ENCODE measurements at places on chromosomes 12 and 14.

GRCh38 chr12:128268379-128268995, 1.5 kb downstream of the TMEM132C start:
- H3K36me3 ChIP-seq = peaks cover 7% of the 10 kb centered on the region
- H3K27ac ChIP-seq = no peak overlapping the region
- peak overlapping the region; percentile 91 for H3K4me3 ChIP-seq
- H3K27me3 ChIP-seq = peaks cover 47% of the 10 kb centered on the region
- H3K4me1 ChIP-seq = peaks cover 28% of the 10 kb centered on the region

GRCh38 chr14:89858089-89858488, 96.4 kb downstream of the EFCAB11 start:
- no peak for DNase-seq
- H3K4me1 ChIP-seq = no peaks in the 10 kb centered on the region
- H3K36me3 ChIP-seq = no peaks in the 10 kb centered on the region
- H3K4me3 ChIP-seq = no peak overlapping the region

GRCh38 chr14:102464846-102465341, 44.7 kb downstream of the ANKRD9 start:
- peaks cover 10% of the 10 kb centered on the region for H3K4me1 ChIP-seq
- no peak overlapping the region for H3K4me3 ChIP-seq
- no peaks in the 10 kb centered on the region for H3K27me3 ChIP-seq

DNA sequence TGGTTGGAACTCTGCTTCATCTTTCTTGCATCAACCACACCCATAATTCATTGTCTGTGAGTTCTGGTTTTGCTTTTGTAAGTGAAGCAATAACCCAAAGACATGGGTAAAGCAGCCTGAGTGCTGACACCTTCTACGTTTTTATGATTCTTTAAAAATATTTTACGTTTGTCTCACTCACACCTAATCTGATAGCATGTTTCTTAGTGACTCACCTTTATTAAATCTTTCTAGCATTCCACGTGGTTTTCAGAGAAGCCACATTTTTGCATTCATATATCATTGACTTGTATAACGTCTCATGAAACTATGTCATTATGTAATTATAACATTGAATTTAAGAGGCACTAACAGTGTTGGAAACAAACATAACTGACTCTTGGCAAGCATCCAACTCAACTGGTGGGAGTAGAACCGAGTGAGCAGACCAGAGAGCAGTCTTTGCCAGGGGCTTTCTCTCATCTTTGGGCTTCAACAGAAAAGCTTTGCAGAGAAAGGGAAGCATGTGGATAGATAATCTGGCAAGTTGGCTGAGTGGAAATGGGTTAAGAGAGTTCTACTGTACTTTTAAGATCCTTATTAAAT, 118.8 kb downstream of the TPH2 start:
- no peaks in the 10 kb centered on the region for H3K4me1 ChIP-seq
- peaks cover 7% of the 10 kb centered on the region for H3K27me3 ChIP-seq
- no peak overlapping the region for H3K27ac ChIP-seq
- no peak for DNase-seq

DNA sequence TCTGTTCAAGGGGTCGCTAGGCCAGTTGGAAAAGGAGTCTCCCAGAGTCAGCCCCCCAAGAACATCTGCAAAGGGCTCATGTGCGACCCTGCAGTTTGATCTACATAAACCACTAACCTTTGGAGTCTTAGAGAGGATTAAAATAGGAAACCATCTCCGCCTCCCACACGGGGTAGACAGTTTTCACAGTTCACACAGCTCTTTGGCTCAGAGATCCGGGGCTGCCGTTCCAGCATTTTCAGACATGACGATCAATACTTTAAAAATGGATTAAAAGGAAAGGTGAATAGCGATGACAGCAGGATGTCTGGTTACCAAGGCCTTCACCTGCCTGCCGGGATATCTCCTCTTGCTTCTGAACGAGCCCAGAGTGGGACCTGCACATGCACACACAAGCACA, 59.8 kb upstream of the BCL11B start:
- no peak for DNase-seq
- H3K4me1 ChIP-seq = peaks cover 14% of the 10 kb centered on the region
- no peaks in the 10 kb centered on the region for H3K36me3 ChIP-seq
- no peaks in the 10 kb centered on the region for H3K27me3 ChIP-seq
- H3K4me3 ChIP-seq = no peak overlapping the region
- H3K27ac ChIP-seq = no peak overlapping the region

- peaks cover 7% of the 10 kb centered on the region for H3K27me3 ChIP-seq
- no peak for DNase-seq
- H3K4me3 ChIP-seq = no peak overlapping the region
- H3K4me1 ChIP-seq = no peaks in the 10 kb centered on the region
- H3K27ac ChIP-seq = no peak overlapping the region
Observed at GRCh38 chr14:36973806-36974442, 198.5 kb downstream of the SLC25A21 start.

GRCh38 chr12:77734214-77734883, 96.3 kb upstream of the NAV3 start:
- no peaks in the 10 kb centered on the region for H3K27me3 ChIP-seq
- no peak for DNase-seq
- no peak overlapping the region for H3K4me3 ChIP-seq
- H3K4me1 ChIP-seq = no peaks in the 10 kb centered on the region

DNA sequence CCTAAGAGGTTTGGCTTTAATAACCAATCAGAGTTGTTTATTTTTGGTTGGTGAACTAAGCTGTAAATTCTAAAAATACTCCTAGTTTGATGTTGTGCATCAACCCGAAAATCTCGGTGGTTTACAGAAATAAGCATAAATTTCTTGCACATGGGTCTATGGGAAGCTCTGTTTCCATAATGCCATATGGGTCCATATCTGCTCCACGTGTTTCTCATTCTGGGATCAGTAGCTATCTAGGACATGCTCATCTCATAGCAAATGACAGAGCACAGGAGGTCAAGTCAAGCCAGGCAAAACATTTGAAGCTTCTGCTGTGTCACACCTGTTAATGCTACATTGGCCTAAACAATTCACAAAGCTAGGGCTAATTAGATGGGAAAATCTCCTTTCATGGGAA, 23.1 kb downstream of the NUP37 start:
- no peak overlapping the region for H3K27ac ChIP-seq
- no peak overlapping the region for H3K4me3 ChIP-seq
- no peaks in the 10 kb centered on the region for H3K27me3 ChIP-seq
- peaks cover 16% of the 10 kb centered on the region for H3K36me3 ChIP-seq

GRCh38 chr12:83859021-83859420, 1053.6 kb downstream of the SLC6A15 start:
- H3K4me1 ChIP-seq = no peaks in the 10 kb centered on the region
- H3K4me3 ChIP-seq = no peak overlapping the region
- H3K27ac ChIP-seq = no peak overlapping the region
- H3K27me3 ChIP-seq = no peaks in the 10 kb centered on the region
- no peak for DNase-seq
- H3K36me3 ChIP-seq = no peaks in the 10 kb centered on the region

DNA sequence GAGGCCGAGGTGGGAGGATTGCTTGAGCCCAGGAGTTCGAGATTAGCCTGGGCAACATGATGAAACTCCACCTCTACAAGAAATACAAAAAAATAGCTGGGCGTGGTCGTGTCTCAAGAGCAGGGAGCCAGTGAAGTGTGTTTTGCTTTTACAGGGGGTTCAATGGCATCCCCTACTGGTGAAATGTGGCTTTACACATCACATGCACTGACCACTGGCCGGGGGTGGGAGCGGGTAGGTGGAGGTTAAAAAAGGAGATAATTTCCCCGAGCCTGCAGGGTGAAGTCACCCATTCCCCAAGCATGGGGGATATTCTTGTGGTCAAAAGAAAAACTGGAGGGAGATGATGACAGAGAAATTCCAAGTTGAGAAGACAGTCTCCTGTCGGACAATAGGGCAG, 63.6 kb upstream of the PWP1 start:
- no peaks in the 10 kb centered on the region for H3K27me3 ChIP-seq
- H3K27ac ChIP-seq = no peak overlapping the region
- H3K4me1 ChIP-seq = no peaks in the 10 kb centered on the region
- H3K36me3 ChIP-seq = peaks cover 13% of the 10 kb centered on the region
- no peak for DNase-seq

DNA sequence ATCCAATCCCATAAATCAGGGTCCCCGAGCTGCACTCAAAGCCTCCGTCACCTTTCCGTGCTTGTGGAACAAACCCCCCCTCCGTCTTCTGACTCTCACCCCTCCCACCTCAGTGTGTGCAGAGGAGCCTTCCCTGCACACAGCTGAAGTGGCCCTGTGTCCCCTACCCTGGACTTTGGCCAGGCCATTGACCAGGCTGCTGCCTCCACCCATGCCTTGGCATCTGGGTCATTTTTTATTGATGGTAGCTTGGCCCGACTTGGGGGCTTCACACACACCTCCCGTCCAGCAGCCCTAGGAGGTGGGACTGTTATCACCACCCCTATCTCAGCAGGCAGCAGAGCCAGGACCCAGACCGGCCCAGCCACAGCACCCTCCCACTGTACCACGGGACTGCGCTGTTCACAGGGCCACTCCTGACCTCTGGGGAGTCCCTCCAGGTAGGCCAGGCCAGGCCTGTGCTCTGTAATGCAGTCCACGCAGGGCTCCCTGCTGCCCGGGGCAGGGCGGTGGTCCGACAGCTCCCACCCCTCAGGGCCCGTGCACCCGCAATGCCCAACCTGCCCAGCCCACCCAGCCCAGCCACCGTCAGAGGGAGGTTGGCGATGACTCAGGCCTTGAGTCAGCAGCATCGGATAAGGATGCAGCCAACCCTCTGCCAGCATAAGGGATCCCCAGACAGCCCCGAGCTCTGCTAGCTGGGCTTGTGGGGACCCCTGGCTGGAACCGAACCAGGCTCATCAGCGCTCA, 9.2 kb upstream of the INF2 start:
- no peak for DNase-seq
- peak overlapping the region; percentile 31 for H3K4me3 ChIP-seq
- H3K4me1 ChIP-seq = peaks cover 38% of the 10 kb centered on the region
- H3K27ac ChIP-seq = peak overlapping the region; percentile 82

DNA sequence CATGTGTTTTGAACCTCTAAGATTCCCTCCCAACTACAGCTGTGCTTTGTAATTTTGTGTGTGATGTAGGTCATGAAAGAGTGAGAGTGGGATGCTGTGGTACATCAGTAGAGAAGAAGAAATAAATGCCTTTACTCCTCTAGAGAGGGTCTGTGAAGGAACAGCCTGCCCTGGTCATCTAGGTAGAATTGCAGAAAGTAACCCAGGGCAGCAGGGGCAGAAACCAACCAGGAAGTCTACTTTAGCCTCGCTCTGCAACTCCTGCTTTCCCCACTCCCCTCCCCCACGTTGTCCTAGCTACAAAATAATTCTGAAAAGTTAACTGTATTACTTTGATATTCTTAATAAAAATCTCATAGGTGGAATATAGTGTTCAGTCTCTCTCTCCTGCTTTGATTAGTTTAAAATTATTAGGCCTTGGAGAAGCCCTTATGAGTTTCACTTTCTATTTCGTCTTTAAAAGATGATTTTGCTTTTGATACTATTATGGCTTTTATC, 7.5 kb downstream of the TBK1 start:
- peaks cover 26% of the 10 kb centered on the region for H3K36me3 ChIP-seq
- no peak overlapping the region for H3K4me3 ChIP-seq
- no peak overlapping the region for H3K27ac ChIP-seq

- no peaks in the 10 kb centered on the region for H3K36me3 ChIP-seq
- DNase-seq = no peak
- no peaks in the 10 kb centered on the region for H3K4me1 ChIP-seq
- H3K27ac ChIP-seq = no peak overlapping the region
Observed at GRCh38 chr12:103596981-103597380, 9.9 kb downstream of the STAB2 start.

DNA sequence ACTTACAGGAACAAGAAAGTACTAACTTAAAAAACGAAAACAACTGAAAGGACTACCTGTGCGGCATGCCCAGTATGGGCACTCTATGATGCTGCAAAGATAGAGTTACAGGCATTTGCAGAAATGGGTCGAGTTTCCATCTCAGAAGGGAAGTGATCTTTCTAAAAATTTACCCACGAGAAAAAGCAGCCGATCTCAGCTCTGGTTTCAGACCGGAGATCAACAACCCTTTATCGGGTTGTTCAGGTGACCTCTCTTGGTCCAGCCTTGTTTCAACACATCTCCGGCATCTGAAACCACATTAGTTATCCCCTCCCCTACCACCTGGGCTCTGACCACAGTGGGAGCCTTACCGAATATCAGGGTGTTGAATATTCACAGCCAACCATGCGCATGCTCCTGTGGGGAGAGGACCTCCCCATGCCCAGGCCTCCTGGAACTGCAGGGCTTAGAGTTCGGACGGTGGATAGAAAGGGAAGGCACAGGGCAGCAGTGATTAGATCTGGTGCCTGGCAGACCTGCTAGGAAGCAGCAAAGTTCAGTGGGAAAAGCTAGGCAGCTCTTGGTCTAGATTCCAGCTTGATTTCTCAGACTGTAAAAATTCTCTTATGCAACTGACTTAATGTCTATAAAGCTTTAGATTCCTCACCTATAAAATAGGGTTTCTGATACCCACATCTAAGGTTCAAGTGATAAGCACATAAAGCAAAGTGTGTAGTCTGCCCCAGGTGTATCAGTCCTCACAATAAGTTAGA, 906.0 kb downstream of the VRK1 start:
- no peaks in the 10 kb centered on the region for H3K27me3 ChIP-seq
- no peaks in the 10 kb centered on the region for H3K36me3 ChIP-seq
- no peak for DNase-seq
- no peak overlapping the region for H3K27ac ChIP-seq
- no peak overlapping the region for H3K4me3 ChIP-seq

DNA sequence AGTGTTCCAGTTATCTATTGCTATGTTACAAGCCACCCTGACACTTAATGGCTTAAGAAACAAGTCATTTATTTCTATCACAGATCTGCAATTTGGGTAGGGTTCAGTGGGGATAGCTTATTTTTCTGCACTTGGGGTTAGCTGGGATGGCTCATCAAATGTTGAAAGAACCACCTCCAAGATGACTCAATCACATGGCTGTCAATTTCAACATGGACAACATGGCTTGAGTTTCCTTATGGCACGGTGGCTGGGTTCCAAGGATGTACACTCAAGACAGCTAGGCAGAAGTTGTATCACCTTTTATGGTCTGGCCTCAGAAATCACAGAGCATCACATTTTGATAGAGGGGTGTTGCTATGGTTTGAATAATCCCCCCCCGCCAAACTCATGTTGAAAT, 24.5 kb upstream of the IGF1 start:
- no peaks in the 10 kb centered on the region for H3K27me3 ChIP-seq
- H3K4me3 ChIP-seq = no peak overlapping the region
- no peak for DNase-seq
- peaks cover 11% of the 10 kb centered on the region for H3K4me1 ChIP-seq
- H3K36me3 ChIP-seq = no peaks in the 10 kb centered on the region

DNA sequence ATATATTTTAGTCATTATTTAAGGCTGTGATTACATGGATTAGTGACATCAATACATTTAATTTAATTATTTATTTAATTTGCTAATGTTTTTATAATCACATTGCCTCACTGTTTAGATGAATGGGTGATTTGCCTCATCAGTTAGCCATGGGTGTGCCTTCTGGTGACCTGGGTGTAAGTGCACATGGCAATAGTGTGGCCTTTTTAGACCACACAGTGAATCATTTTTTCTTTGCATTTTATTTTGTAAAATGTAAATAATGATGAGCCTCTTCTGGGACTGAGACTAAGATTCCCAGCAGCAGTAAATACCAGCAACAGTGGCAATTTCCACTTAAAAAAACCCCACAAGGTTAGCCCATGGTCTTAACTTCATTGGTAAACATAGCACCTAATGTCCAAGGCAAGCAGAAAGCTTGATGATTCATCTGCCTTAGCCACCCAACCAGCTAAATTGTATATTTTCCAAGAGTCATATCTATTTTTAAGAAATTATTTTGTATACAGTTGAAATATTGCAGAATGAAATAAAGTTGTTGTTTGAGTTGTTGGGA, 235.9 kb upstream of the NOVA1 start:
- no peak for DNase-seq
- H3K27me3 ChIP-seq = peaks cover 5% of the 10 kb centered on the region
- H3K36me3 ChIP-seq = no peaks in the 10 kb centered on the region
- no peaks in the 10 kb centered on the region for H3K4me1 ChIP-seq

Data from type B pancreatic cell (in vitro differentiated cells).